Activated CD4-positive, alpha-beta T cell treated with anti-CD3 and anti-CD28 coated beads, Interleukin-2, amount 50 U/mL, for 1 hour (primary cell): ENCODE measurements at places on chromosomes 7 and 10.
A peak's percentile ranks its signal among the peaks of the same experiment; 100 is the strongest.

- DNase-seq, result no peak
Measured at GRCh38 chr10:20085115-20085514, 268.9 kb downstream of the PLXDC2 start.

- no peak for DNase-seq
Measured at GRCh38 chr10:95335933-95336699, 45.3 kb upstream of the PDLIM1 start.

GRCh38 chr7:35714862-35715261 lies 19.9 kb upstream of the HERPUD2 start:
- no peak for DNase-seq

DNA sequence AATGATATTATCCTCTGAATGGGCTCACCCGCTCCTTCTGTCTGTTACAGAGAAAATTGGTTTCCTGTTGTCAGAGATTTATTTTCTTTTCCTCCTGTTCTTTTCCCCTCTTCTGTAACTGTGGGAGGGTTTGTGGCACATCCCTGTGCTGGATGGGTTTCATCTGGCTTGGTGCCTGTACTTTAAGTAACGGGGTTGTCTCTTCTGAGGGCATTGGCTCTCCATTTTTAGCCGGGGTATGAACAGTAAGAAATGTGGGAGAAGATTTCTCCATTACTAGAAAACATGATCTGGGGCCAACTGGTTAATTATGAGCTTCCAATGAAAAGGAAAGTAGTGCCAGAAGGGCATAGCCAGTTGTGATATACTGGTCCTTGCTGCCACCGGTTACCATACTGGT lies 142.6 kb downstream of the SND1 start:
- no peak for DNase-seq

- DNase-seq, result no peak
Measured at GRCh38 chr10:66041771-66042170, 884.1 kb upstream of the LRRTM3 start.

GRCh38 chr10:101007915-101008822 lies 8.6 kb downstream of the LZTS2 start:
- DNase-seq, result no peak

- no peak for DNase-seq
Measured at GRCh38 chr10:99672884-99673283, 13.6 kb downstream of the ENTPD7 start.

GRCh38 chr10:3681642-3682554 lies 103.1 kb downstream of the KLF6 start:
- no peak for DNase-seq

- no peak for DNase-seq
Measured at GRCh38 chr10:25504838-25505237, 330.0 kb downstream of the GPR158 start.

DNA sequence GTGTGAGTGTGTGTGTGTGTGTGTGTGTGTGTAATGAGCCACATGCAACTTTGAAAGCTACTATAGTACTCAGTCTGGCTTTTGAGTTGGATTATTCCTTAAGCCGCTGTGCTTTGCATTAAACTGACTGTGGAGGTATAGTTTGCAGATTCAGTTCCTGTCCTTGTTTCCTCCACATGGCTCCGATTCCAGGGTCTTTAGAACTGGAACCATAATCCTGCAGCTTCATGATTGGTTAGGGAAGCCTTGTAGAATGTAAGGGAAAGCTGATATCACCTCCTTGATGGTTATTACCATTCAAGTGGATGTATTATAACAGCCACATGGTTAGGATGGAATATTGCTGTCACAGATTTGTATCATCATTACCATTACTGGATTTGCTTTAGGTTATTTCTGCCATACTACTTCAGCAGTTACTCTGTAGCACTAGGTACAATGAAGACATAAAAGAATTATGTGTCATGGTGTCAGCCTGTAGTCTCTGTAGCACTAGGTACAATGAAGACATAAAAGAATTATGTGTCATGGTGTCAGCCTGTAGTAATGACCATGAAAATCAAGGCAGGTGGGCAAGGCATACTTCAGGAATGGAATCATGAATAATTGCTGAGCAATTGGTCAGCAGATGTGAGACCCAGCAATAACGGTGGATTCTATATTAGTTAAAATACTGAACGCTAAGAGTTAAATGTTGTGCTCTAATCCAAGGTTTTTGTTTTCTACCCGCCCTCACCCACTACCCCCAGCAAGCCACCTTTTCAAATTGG lies 275.1 kb upstream of the FZD1 start:
- DNase-seq, result no peak

DNA sequence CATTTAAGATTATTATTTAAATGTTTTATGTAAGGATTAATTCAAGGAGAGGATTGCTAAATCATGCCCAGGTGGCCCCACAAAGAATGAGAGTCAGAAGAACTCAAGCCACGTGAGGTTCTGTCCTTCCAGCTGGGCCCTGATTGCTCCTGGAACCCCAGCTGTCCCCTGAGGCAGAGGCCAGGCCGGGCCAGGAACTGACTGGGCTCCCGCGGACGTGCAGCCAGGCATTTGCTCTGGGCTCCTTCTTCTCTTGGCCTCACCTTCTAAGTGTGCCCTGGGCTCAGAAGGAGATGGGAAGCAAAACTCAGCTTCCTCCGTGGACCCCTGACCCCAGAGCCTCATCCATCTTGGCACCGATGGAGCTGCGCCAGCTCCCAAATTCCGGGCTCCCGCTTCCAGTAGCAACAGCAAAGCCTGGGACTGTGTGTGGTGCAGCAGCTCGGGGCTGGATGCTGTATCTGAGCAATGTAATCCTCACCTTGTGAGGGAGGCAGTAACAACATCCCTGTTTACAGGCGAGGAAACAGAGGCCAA lies 250.6 kb upstream of the PPP2R2D start:
- DNase-seq, result no peak

DNA sequence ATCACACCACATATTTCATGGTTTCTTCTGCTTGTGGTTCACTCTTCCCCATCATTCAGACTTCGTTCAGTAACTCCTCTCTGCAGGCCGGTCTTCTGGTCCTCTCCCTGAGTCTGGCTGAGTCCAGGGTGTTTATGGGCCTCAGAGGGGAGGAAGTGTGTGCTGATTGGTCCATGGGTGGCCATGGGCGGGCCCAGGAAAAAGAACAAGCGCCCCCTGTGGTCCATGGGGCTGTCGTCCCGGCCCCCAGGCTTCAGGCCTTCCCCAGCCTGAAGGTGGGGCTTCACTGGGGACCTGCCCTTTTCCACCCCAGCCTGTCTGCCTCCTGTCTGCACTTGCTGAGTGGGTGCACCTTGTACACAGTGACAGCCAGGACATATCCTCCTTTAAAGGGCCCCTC lies 123.7 kb downstream of the VIPR2 start:
- no peak for DNase-seq

DNA sequence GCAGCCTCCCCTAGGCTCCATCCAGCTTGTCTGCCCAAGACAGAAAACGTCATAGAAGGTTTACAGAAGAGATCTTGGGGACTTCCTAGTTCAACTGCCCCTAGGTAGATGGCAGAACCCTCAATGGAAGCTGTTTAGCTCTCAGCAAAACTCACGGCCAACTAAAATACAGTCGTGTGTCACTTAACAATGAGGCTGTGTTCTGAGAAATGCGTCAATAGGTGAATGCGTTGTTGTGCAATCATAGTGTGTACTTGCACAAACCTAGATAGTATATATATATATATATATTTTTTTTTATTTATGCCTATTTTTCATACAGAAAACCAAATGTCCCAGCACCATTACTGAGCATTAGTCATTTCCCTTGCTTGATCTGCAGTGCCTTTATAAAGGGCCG lies 100.4 kb upstream of the SH2B2 start:
- DNase-seq, result no peak

DNA sequence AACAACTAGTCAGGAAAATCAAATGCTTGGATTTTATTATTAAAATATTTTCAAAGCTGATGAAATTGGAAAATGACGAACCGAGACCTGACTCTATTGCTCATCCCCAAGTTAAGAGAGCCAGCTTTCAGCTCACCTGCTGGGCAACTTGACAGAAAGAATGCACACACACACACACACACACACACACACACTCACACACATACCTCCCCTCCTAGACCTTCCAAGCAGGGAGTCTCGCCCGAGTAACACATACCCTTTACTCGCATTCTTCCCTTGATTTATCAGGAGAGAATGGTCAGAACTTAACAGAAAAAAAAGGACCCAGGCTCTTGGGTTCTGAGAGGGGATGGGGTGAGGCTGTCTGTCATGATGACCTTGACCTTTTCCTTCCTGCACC lies 19.1 kb downstream of the GPRIN2 start:
- DNase-seq, result no peak

DNA sequence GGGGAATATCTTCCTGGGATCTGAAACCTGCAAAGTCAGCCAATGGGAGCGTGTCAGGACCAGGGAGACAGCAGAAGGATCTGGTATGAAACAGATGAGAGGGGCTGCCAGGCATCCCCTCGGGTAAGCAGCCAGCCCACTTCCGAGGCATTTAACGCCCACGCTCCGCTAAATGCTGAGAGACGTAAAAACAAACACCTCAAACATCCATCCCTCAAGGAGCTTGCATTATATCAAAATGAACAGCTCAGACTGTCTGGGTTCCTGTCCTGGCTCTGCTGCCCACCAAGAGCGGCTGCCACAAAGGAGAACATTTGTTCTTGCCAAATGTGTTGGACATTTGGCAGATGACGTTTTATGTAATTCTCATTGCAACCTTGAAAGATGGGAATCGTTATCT lies 7.0 kb upstream of the SERPINE1 start:
- DNase-seq, result no peak

- peak; percentile 16 for DNase-seq
Measured at GRCh38 chr10:119177708-119178371, 772 bp downstream of the PRDX3 start.

DNA sequence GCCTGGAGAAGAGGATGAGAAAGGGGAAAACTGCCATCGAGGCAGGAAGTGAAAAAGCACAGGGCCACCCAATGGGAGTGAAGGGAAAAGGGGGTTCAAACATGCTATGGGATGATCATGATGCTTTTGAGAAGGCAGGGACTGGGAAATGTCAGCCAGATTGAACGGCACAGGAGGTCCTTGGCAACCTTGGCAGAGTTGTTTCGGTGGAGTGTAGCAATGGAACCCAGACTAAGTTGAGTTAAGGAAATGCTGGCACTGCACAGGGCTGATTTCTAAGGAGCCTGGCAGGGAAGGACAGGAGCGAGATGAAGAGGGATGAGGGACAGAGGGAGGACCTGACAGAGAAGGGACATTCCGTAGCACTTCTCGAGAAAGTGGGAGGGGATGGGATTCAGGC lies 101.4 kb downstream of the PIP4K2A start:
- DNase-seq, result no peak

DNA sequence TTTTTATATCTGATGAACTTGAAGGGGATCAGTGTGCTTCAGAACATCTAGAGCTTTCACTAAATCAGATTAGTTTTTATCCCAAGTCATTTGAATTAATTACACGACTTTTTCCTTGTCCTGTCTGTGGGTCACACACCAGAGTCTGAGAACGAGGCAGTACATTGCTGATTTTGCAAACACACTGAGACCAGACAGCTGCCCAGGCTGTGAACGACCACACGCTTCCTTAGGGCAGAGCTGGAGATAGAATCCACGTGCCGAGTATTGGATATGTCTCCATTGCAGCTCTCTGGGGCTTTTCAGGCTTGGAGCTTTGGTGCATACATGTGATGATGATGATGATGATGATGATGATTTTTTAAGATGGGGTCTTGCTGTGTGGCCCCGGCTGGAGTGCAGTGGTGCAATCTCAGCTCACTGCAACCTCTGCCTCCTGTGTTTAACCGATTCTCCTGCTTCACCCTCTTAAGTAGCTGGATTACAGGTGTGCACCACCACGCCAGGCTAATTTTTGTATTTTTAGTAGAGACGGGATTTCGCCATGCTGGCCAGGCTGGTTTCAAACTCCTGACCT lies 81.1 kb downstream of the CAMK1D start:
- no peak for DNase-seq

DNA sequence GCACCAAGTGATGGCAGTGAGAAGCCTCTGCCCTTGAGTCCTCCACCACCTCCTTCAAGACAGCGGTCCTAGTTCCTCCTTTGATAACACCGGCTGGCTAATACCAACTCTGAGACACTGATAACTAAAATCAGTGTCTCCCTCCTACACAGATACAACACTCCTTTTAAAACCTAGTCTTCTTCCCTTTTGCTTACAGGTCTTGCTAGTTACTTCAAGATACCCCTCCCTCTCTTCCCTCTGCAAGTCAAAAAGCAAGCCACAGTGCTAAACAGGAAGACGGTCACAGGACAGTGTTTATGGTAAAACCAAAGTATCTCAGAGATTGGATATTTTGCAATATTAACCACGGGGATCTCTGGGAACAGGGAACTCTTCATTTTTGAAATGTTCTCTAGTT lies 4.6 kb downstream of the AKR1B1 start:
- DNase-seq, result no peak

DNA sequence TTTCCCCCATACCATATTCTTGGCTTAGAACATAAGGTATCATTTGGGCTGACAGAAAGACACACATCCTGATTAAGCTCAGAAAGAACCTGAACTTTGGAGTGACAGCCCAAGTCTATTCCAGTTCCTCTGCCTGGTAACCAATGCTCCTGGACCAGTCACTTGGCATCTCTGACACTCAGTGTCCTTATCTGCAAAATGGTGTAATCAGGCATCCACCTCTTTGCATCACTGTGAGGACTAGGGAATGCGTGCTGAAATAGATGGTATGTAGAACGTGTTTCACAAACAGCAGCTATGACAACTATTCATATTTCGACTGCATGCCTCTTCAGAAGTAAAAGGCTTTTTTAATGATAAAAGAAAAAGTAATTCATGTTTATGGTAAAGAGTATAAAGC lies 26.2 kb upstream of the PIK3AP1 start:
- DNase-seq, result no peak

- DNase-seq, result no peak
Measured at GRCh38 chr7:124898531-124898930, 31.1 kb downstream of the POT1 start.

GRCh38 chr7:146084086-146084485 lies 32.5 kb upstream of the CNTNAP2 start:
- DNase-seq, result no peak

- no peak for DNase-seq
Measured at GRCh38 chr7:98128346-98128745, 21.7 kb downstream of the LMTK2 start.

DNA sequence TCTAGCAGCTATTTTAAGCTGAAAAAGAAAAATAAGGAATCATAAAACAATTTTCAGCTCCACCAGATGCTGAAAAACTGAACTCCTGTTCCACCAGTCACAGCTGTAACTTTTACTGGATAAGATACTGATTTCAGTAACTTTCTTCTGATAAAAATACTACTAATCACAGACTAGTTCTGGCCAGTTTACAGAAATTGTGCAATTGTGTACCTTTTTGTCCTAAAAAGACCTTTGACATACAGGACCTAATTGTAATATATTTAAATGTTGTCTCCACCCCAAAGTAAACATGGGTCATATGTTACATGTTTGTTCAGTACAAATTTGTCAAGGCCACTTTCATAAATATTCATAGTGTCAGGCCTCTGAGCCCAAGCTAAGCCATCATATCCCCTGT lies 27.1 kb upstream of the PIP start:
- DNase-seq, result no peak

DNA sequence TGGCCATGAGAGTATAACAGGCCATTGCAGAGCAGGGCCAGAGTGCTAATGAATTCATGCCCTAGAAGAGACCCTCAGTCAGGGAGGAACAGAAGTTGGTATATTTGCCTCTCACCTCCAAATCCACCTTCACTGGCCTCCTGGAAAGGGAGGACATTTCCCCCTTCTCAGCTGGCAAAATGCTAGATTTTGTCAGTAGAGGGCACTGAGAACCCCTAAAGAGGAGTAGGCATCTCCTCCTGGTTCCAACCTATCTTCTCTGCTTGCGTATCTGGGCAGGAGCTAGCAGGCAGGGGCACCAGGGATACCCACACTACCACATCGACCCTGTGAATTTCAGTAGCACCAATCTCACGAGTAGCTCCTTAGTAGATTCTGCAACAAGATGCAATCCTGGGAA lies 79.8 kb upstream of the GHITM start:
- no peak for DNase-seq
